ENCODE measurements at places on chromosomes 12 and 14. TPM values are rescaled to one million over a fixed set of nuclear protein-coding genes. Genes with fewer than 3 reads are reported as not detected.

DNA sequence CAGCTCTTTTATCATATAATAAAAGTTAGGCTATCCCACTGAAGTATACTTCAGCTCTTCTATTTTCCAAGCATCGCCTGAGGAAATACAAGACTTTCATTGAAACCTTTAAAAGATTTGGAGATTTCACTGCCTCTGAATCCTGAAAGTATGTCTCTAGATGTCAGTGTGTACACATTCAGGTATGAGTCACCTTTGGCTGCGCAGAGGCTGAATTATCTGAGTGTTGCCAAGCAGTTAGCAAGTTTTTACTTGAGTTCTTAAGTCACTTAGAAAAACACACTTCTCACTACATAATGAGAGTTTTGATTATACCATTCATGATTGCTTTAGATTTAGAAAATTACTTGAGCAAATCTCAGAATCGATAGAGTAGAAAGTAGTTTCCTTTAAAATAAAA lies 210.3 kb downstream of the TMTC2 start:
- peaks cover 4% of the 10 kb centered on the region for H3K4me1 ChIP-seq
- H3K36me3 ChIP-seq: no peaks in the 10 kb centered on the region
- no peak overlapping the region for H3K27ac ChIP-seq
- DNase-seq: no peak

DNA sequence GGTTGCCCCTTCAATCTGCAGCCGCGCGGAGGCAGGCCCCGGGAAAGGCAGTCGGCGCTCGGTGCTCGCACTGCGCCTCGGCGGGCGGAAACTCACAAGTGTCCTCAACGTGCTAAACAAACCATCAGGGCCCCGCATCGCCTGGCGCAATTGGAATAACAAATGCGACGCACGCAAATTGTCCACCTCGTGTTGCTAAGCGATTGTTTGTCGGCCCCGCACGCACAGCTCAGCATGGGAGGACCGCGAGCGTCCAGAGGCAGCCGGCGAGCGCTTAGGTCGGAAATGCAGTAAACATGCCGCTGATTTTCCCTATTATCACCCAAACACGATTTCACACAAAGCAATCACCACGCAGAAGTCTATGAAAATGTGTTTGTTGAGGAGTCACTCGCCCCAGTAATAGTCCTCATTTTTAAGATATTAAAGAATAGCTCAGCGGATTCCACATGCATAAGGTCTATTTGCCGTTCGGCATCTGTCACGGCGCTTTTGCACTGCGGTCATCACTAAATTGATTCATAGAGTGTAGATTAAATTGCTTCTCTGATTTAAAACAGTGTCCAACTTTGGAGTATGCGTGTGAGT lies 3.2 kb upstream of the GSC start:
- peak; percentile 47 for DNase-seq
- H3K27me3 ChIP-seq: peaks cover 100% of the 10 kb centered on the region
- peaks cover 3% of the 10 kb centered on the region for H3K4me1 ChIP-seq
- H3K4me3 ChIP-seq: peak overlapping the region; percentile 2

- no peak for DNase-seq
- H3K4me1 ChIP-seq: no peaks in the 10 kb centered on the region
- H3K4me3 ChIP-seq: no peak overlapping the region
- no peaks in the 10 kb centered on the region for H3K27me3 ChIP-seq
- H3K27ac ChIP-seq: no peak overlapping the region
Measured at GRCh38 chr14:23492618-23493272, 23.2 kb downstream of the NGDN start.

GRCh38 chr12:86663716-86664115 lies 407.5 kb upstream of the MGAT4C start:
- H3K4me1 ChIP-seq: no peaks in the 10 kb centered on the region
- no peak overlapping the region for H3K4me3 ChIP-seq
- no peaks in the 10 kb centered on the region for H3K27me3 ChIP-seq

- no peak for DNase-seq
- H3K27ac ChIP-seq: no peak overlapping the region
- H3K27me3 ChIP-seq: no peaks in the 10 kb centered on the region
Measured at GRCh38 chr12:72077111-72077820, 138.6 kb downstream of the TPH2 start.

- H3K4me3 ChIP-seq: no peak overlapping the region
- no peaks in the 10 kb centered on the region for H3K4me1 ChIP-seq
- H3K36me3 ChIP-seq: no peaks in the 10 kb centered on the region
- no peak overlapping the region for H3K27ac ChIP-seq
- no peaks in the 10 kb centered on the region for H3K27me3 ChIP-seq
Measured at GRCh38 chr14:27085500-27085899, 487.7 kb upstream of the NOVA1 start.

- DNase-seq: no peak
- H3K4me1 ChIP-seq: no peaks in the 10 kb centered on the region
- H3K36me3 ChIP-seq: no peaks in the 10 kb centered on the region
- no peaks in the 10 kb centered on the region for H3K27me3 ChIP-seq
- no peak overlapping the region for H3K27ac ChIP-seq
- no peak overlapping the region for H3K4me3 ChIP-seq
Measured at GRCh38 chr12:117209626-117210025, 19.4 kb upstream of the FBXO21 start.

GRCh38 chr14:77580477-77580876 lies 36.0 kb downstream of the SPTLC2 start:
- DNase-seq: no peak
- no peaks in the 10 kb centered on the region for H3K4me1 ChIP-seq
- no peaks in the 10 kb centered on the region for H3K27me3 ChIP-seq
- no peaks in the 10 kb centered on the region for H3K36me3 ChIP-seq

DNA sequence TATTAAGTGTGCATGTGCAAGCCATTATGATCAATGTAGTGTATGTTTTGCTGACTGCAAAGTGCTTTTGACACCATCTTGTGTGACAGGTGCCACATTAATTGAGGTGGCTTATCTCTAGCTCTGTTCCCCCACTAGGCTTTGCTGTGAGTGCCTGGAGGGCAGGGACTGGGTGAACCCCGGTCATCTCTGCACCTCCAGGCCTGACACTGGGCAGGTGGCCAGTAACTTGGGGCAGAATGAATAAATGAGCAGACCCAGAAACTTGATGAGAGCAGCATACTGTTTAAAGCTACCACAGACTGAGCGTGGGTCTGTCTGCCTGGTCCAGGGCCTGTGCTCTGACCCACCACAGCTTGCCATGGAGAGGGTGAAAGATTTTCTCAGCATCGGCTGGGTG lies 151.6 kb downstream of the CALM1 start:
- DNase-seq: no peak
- no peaks in the 10 kb centered on the region for H3K36me3 ChIP-seq
- H3K27ac ChIP-seq: no peak overlapping the region
- peaks cover 10% of the 10 kb centered on the region for H3K4me1 ChIP-seq

GRCh38 chr12:117120787-117121186 lies 21.6 kb upstream of the TESC start:
- peaks cover 20% of the 10 kb centered on the region for H3K4me1 ChIP-seq
- H3K4me3 ChIP-seq: no peak overlapping the region
- DNase-seq: no peak
- no peaks in the 10 kb centered on the region for H3K36me3 ChIP-seq
- H3K27me3 ChIP-seq: no peaks in the 10 kb centered on the region

DNA sequence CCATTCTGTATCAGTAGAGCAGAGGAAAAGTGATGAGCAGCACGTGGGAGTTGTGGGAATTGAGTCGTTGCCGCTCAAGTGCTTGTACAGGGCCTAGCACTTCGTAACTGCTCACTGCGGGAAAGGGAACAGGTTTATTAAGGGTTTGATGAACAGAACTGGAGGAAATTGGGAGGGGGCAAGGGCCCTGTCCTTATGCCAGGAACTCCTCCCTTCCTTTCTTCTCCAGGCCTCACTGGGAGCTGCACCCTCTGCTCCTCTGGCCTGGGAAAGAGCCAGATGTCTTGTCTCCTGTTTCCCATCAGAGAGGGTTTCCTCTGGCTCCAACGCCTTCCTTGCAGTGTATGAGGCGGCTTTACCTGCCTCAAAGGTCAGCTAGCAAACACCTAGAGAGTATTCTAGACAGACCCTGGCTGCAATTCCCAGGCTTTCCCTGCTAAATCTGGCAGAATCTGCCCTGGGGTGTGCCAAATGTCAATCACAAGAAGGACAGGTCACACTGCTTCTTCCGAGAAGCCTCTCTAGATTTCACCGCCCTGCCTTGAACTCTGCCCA lies 78.4 kb downstream of the NTF3 start:
- DNase-seq: no peak
- no peak overlapping the region for H3K27ac ChIP-seq
- H3K27me3 ChIP-seq: no peaks in the 10 kb centered on the region
- no peaks in the 10 kb centered on the region for H3K36me3 ChIP-seq
- H3K4me1 ChIP-seq: no peaks in the 10 kb centered on the region
- no peak overlapping the region for H3K4me3 ChIP-seq

DNA sequence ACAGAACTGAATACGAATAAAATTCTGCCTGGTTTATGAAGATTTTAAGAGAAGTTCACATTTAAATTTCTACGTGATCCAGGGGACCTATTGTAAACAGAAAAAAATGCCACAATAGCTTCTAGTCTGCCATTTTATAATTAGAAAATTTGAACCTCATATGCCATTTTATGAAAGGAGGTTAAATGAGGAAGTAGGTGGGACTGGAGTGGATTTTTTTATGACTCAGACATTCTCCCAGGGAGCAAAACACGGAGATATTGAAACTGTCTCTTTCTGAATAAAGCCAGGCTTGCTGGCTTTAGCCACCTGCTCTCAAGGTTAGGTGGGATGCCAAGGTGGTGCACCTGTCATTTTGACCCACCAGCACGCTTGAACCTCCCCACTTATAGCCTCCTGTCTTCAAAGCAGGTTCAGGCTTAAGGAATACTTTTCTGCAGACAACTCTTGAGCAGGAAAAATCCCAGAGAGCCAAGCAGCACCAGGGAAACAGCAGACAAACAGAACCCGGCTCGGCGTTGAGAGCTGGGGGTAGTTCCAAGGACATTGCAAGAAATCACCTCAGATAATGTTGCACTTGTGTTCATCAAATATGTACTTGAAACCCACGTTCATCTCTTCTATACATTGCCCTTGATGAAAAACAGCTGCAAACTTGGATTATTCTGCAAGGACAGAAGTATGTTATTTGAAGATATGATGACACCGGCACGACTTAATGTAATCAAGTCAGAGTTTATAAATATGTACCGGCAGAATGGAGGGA lies 203.7 kb downstream of the PPM1H start:
- peak; percentile 56 for DNase-seq
- no peaks in the 10 kb centered on the region for H3K27me3 ChIP-seq
- H3K27ac ChIP-seq: no peak overlapping the region
- H3K4me3 ChIP-seq: no peak overlapping the region

- H3K27ac ChIP-seq: peak overlapping the region; percentile 96
- H3K4me3 ChIP-seq: no peak overlapping the region
- H3K27me3 ChIP-seq: no peaks in the 10 kb centered on the region
- peaks cover 53% of the 10 kb centered on the region for H3K4me1 ChIP-seq
Measured at GRCh38 chr12:120847814-120848213, 56.3 kb downstream of the SPPL3 start.

GRCh38 chr14:69685716-69686115 lies 74.3 kb downstream of the SUSD6 start:
- no peaks in the 10 kb centered on the region for H3K27me3 ChIP-seq
- H3K4me1 ChIP-seq: peaks cover 38% of the 10 kb centered on the region
- no peak overlapping the region for H3K4me3 ChIP-seq
- H3K27ac ChIP-seq: peak overlapping the region; percentile 49

DNA sequence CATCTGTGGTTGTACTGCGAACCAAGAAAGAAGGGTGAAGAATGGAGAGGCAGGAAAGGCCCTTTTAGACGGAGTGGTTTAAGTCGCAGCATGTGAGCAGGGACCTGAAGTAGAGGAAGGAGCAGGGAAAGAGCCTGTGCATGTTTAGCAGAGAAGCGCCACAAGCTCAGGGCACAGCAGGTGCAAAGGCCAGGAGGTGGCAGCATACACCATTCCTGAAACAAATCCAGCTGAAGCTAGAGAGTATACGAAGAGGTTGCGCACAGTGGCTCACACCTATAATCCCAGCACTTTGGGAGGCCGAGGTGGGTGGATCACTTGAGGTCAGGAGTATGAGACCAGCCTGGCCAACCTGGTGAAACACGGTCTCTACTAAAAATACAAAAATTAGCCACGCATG lies 49.9 kb downstream of the HELB start:
- no peak overlapping the region for H3K27ac ChIP-seq
- H3K27me3 ChIP-seq: no peaks in the 10 kb centered on the region
- DNase-seq: peak; percentile 32
- no peaks in the 10 kb centered on the region for H3K4me1 ChIP-seq
- H3K4me3 ChIP-seq: no peak overlapping the region

DNA sequence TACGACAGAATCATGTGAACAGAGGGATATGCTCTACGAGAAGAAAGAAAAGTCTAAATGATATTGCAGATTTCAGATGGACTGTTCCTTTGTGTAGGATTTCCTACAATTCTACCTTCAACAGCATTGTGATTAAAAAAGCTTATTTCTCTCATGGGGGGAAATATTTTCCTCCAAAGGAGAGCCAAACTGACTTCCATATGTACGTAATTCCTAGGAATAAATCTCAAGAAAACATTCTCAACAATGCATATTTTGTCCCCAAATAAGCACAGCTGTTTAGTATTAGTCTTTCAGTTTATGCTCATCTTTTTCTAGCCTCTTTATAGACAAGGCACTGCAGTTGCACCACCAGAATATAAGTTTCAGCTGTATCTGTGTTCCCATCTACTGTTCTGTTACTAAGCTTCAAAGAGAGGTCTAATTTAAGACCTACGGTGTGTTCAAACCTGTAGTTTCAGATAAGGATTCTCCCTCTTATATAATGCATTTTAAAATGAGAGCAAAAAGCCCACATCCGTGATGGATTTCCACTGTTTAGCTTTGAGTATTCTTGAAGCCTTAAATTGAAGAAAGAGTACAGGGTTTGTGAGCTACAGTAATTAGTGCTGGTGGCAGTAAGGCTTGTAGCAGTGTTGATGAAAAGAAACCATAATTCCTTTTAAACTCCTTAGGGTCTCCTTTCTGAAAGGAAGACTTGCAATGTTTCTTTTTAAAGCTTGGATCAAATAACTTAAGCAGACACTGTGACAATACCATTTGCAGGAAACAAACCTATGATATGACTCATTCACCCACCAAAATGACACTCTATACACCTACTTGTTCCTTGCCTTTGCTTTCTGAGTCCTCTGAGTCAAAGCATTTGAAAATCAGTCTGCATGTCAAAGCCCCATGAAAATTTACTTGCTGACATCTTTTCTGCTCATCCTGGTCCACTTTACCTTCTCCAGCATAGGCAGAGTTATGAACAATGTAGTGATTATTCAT lies 754.1 kb downstream of the NOVA1 start:
- H3K4me1 ChIP-seq: peaks cover 7% of the 10 kb centered on the region
- H3K4me3 ChIP-seq: no peak overlapping the region
- no peaks in the 10 kb centered on the region for H3K27me3 ChIP-seq
- no peaks in the 10 kb centered on the region for H3K36me3 ChIP-seq

DNA sequence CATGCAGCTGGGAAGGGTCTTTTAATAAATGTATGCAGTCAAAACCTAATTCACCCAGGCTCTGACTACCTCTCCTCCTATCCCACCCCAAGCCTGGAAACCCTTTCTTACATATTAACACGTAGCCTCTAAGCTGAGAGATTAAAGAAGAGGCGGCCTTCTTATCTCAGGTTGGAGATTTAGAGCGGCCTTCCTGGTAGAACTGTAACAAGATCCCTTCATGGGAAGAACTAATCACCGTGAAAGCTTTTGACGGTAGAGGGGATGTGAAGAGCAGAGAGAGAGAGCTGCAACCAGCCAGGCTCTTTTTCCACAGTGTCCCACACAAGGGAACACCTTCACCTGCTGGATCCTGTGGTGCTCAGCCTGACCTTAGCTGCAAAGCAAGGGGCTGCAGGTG lies 367.4 kb downstream of the MED13L start:
- no peak overlapping the region for H3K4me3 ChIP-seq
- DNase-seq: peak; percentile 38
- H3K27me3 ChIP-seq: no peaks in the 10 kb centered on the region

Gene RTL1
- total RNA-seq: 0.15 TPM

Gene CCDC196
- total RNA-seq: not detected

Gene C12orf75
- 39.3 TPM for total RNA-seq

Gene FAM161B
- total RNA-seq: 4.0 TPM

Gene SLC39A2
- not detected for total RNA-seq

Gene ARG2
- total RNA-seq: 11.0 TPM
